ENCODE measurements at places on chromosomes 16 and 17.
A peak's percentile ranks its signal among the peaks of the same experiment; 100 is the strongest.

GRCh38 chr16:56709443-56710040 is 20.4 kb upstream of the NUP93 start:
- DNase-seq = no peak

DNA sequence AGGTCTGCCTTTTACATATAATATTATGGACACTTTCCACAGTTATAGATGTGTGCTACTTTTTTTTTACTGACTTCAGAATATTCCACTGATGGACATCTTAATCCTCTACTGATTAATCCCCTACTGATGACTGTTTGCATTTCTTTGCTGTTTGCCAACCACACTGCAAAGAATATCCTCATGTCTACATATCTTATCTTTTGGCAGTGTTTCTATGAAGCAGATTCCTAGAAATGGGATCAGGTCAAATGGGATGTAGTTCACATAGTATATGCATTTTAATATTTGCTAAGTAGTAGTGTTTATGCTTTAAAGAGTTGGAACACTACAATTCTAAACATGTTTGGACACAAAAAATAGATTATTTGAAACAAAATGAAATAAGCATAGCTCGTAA is 3.2 kb downstream of the CCL3 start:
- DNase-seq = no peak

DNA sequence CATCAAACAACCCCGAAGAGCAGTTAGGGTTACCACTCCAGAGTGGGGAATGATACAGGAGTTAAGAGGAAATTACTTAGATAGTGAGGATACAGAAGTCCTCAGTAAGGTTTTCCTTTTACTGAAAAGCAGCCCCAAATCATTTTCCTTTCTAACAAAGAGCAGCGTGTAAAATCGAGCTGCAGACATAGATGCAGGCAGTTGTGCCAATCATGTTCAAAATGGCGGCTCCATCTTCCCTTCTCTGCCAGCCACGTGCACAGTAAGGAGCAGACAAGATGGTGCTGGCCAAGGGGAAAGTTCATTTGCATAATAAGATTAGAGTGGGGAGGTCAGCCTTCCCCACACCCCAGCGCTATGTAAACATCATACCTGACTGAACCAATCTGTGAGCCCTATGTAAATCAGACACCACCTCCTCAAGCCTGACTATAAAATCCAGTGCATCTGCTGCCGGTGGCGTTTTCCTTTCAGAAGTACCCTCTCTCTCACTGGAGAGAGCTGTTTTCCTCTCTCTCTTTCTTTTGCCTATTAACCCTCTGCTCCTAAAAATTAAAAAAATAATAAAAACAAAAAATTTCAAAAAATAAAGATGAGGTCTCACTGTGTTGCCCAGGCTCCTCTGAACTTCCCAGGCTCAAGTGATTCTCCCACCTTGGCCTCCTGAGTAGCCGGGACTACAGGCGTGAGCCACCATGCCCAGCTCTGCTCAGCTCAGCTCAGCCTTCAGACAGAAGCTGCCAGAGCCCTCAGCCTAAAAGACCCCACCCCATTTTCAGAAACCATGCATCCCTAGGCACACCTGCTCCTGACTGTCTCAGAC is 2.6 kb upstream of the SRL start:
- DNase-seq = peak; percentile 9

DNA sequence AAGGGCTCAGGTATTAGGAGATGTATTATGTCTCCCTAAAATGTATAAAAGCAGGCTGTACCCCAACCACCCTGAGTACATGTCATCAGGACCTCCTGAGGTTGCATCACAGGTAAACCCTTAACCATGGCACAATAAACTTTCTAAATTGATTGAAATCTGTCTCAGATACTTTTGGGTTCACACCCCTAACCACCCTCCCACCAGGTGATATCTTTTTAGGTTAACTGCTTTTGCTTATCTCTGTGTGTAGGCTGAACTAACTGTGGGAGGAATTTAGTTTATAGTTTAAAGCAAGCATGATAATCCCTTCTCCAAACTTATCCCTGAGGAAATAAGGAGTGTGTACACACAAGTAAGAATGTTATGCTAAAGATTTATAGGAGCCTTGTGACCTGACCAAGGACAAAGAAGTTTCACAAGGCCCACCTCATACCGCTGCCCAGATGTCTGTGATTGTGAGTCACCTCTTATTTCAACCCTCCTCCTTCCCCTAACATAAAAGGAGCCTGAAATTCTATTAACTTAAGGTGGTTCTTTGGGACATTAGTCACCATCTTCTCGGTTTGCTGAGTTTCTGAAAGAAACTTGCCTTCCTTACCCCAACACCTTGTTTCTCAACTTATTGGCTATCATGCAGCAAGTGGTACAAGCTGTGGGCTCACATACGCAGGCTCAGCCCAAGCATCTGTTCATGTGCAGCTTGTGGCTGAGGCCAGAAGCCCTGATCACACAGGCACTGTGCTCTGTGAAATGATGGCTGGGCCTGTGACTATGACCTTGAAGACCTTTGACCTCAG is 11.3 kb downstream of the PRSS22 start:
- DNase-seq = no peak

DNA sequence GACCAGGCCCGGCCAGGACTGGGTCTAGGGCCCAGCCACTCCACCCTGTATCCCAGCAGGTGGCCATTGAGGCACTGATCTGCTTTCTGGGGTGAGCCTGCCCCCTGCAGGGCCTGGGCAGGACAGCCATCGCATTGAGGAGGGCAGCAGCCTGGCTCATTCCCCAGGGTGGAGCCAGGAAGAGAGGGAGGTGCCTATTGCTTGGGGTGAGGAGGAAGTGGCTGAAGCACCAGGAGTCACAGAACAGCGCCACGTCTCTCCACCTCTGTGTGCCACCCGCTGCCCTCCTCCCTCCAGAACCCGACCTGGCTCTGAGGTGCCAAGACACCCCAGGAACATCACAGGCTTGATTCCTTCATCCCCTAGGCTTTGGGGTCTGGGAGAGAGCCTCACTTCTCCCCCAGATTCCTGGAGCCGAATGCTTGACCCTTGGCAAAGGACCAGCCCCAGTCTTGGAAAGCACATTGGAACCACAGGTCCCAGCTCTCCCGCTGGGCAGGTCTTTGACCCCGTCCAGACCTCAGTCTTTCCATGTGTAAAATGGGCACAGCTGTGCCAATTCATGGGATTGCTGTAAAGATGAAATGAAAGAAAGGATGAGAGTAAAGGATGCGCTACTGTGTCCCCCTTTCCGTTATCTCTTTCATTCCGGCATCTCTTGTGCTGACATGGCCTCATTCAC is 7.2 kb upstream of the KRT36 start:
- peak; percentile 47 for DNase-seq

DNA sequence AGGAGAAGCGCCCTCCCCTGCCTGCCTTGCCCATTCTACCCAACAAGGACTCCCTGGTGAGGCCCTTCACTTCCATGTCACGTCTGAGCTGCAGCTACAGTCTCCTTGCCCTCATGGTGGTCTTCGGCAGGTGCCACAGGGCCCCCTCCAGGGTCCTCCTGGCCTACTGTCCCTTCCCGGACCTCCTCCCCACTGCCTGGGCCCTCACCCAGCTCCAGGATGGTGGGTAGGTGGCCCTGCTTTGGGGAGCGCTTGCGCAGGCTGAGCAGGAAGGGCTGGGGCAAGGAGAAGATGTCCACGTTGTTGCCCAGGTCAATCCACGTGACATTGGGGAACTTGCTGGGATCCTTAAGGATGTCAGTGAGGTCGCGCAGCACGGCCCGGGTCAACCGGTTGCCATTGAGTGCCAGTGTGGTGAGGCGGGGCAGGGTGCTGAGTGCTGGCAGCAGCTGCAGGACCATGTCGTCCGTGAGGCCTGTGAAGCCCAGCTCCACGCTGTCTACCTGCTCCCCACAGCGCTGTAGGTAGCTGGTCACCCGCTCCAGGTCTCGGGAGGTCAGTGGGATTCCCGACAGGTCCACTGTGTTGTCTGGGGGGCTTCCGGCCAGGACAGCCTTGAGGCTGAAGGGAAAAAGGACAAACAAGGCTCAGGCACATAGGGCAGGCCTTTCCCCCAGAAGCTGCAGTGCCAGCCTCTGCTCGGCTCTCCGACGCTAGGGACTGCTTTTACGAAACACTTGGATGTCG is 28.3 kb downstream of the TRPV2 start:
- DNase-seq = no peak

GRCh38 chr16:55465077-55465896 is 13.7 kb upstream of the MMP2 start:
- peak; percentile 79 for DNase-seq

DNA sequence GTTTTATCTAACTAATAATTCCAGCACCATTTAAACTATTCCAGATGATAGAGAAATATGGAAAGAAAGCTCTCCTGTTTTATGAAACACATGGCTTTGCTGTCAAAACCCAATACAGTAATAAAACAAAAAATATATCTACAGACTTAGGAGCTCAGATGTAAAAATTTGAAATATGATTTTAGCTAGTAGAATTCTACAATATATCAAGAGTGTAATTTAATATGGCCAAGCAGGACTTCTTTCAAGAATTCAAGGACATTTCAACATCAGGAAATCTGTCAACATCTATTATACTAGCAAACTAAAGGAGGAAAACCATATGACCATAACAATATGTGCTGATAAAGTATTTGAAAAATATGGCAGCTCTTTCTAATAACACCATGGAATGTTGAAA is 57.5 kb downstream of the CCDC182 start:
- no peak for DNase-seq

DNA sequence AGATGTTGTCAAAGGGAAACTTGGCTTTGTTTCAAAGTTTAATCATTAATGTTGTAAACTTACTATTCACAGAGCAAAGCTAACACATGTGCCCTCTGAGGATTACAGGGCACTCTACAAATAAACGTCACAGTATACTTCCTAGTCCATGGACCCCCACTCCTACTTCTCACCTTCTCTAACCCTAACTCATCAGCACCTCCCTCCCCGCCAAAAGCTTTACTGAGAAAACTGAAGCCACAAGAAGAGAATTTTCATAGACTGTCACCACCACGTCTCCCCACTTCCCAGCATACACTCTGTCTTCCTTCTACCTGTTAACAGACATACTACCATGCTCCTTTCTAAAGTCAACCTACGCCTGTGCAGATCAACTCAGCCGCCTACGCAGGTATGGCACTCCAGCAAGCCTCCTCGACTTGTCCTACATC is 29.0 kb downstream of the HELZ start:
- DNase-seq = no peak

DNA sequence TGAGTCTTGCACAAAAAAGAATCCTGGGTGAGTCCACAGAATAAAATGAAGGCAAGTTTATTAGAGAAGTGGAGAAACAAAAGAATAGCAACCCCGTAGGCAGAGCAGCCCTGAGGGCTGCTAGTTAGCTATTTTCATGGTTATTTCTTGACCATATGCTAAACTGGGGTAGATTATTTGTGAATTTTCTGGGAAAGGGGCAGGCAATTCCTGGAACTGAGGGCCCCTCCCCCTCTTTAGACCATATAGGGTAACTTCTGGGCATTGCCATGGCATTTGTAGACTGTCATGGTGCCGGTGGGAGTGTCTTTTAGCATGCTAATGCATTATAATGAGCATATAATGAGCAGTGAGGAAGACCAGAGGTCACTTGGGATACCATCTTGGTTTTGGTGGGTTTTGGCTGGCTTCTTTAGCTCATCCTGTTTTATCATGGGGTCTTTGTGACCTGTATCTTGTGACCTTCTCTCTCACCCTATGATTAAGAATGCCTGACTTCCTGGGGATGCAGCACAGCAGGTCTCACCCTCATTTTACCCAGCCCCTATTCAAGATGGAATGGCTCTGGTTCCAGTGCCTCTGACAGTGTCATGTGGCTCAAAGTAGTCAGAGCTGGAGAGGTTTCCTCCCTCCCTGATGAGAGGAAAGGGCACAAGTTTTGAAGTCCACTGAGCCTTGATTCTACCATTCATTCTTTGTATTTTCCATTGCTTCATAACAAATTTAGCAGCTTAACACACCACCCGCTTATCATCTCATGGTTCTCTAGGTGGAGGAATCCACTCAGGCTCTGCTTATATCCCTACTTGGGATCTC is 55.7 kb upstream of the LGALS9 start:
- DNase-seq = no peak

DNA sequence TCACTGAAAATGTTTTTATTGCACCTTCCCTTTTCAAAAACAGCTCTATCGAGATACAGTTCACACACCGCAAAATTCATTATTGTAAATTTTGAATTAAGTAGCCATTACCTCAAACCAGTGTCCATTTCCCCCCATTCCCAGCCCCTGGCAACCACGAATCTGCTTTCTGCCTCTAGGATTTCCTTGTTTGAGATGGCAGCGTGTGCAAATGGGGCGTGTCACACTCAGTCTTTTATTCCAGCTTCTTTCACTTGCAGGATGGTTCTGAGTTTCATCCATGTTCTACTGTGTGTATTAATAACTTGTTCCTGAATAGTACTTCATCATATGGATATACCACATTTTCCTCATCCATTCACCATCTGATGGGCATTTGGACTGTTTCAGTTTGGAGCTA is 14.8 kb downstream of the ACSF3 start:
- no peak for DNase-seq

GRCh38 chr17:11406716-11407115 is 165.7 kb downstream of the SHISA6 start:
- no peak for DNase-seq

DNA sequence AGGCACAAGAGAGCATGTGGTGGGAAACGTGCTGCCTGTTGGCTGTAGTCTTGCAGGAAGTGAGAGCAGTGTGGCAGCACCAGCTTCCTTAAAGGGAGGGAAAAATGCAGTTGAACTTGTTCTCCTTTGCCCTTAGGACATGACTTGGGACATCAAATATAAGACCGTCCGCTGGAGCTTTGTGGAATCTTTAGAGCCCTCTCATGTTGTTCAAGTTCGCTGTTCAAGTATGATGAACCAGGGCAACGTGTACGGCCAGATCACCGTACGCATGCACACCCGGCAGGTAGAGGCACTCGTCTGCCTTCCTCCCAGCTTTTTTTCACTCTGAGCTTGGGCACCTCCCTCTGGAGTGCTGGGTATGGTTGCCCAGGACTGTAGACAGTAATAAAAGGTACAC is 23.3 kb downstream of the GPR179 start:
- DNase-seq = no peak

- DNase-seq = no peak
These were observed 15.9 kb downstream of the PEMT start for GRCh38 chr17:17575360-17576251.

- DNase-seq = no peak
These were observed 263.5 kb downstream of the SNX29 start for GRCh38 chr16:12240036-12240435.
